ENCODE measurements at places on chromosomes 2 and 18. TPM values are rescaled to one million over a fixed set of nuclear protein-coding genes. Genes with fewer than 3 reads are reported as not detected.

DNA sequence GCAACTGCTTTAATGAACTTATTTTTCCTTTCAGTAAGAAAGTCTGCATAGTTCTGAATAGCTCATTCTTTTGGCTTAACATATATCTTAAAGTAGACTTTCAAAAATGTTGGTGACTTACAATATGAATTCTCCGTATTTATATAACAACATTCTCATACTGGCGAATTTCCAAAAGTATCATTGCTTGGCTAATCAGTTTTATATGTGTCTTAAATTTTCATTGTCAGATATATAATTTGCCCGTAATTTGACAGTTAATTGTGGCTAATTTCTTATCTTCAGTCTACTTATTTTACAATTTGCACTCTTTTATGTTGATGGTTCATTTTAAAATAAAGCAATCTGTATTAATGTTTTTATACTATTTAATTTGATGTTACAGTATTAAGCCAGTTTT, 144.9 kb downstream of the ATP9B start:
- no peak for DNase-seq

- DNase-seq, result peak; percentile 85
These were observed 110.9 kb downstream of the FAM210A start for GRCh38 chr18:13615432-13615861.

GRCh38 chr2:166270376-166270775, 105.4 kb downstream of the SCN9A start:
- no peak for DNase-seq

DNA sequence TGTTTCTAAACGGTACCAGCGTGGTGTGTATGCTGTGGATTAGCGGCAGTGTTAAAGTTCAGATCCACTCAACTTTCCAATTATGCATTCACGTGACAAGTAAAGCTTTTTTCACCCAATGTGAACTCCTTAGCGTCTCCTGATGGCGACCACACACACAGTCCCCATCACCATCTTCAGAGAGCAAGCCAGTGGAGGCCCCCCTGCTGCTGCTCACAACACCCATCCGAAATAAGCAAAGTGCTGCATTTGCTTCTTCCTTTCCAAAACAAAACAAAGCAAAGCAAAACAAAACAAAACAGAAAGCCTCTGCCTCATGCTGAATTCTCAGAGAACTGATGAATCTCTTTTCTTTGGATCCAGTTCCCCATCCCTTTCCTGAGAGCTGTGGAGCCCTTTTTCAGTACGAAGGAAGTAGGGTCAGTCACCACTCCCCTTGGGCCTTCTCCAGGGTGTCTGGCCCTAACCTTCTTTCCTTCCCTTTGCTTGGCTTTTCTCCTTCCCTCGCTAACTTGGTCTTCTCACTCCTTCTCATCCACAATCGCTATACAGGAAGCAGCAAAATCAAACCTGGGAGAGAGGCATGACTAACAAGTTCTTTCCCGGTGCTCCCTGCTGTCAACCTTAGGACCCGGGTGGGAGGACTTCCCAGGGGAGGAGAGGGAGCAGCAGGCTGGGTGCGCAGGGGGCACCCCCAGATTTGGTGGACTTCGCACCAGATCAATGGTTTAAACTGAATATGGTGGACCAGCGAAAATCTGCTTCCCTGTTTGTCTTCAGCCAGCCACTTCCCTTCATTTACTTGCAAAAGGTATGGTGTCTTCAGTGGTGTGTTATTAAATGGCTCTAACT, 56.0 kb downstream of the NRP2 start:
- DNase-seq, result no peak

- peak; percentile 80 for DNase-seq
These were observed 238.3 kb upstream of the RASGRP3 start for GRCh38 chr2:33238111-33238510.

CHAC2 gene
- total RNA-seq, result 2.7 TPM

CHRNG gene
- total RNA-seq, result not detected

- DNase-seq, result no peak
These were observed 43.8 kb downstream of the MPHOSPH10 start for GRCh38 chr2:71174207-71174606.

- no peak for DNase-seq
These were observed 32.2 kb downstream of the TLK1 start for GRCh38 chr2:171128461-171128860.

- DNase-seq, result no peak
These were observed 60.7 kb downstream of the VIL1 start for GRCh38 chr2:218479595-218479994.

- no peak for DNase-seq
These were observed 165.3 kb downstream of the THADA start for GRCh38 chr2:43430489-43430888.

ALK gene
- total RNA-seq, result under 0.01 TPM

- DNase-seq, result peak; percentile 82
These were observed 68.3 kb downstream of the PTPN4 start for GRCh38 chr2:119827866-119828507.

FAM110C gene
- total RNA-seq, result not detected

CAMKMT gene
- total RNA-seq, result 7.4 TPM

- DNase-seq, result no peak
These were observed 183.0 kb downstream of the PHLPP1 start for GRCh38 chr18:62898359-62898758.

DNA sequence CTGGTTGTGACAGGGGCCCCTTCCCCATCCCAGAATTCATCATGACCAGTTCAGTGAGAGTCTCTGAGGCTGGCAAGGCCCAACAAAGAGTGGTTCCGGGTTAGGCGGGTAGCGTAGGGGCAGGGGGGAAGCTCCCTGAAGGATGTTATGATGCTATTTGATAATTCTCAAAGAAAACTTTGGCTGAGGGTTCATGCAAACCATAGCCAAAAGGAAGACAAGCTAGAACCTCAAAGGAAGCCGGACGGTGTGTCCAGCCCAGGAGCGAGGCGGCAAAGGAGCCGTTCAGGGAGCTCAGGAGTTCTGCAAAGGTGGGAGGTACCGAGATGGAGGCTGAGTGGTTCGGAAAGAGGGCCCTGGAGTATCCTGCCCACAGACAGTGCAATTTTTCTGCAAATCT, 226.8 kb upstream of the RAB6C start:
- no peak for DNase-seq

DNA sequence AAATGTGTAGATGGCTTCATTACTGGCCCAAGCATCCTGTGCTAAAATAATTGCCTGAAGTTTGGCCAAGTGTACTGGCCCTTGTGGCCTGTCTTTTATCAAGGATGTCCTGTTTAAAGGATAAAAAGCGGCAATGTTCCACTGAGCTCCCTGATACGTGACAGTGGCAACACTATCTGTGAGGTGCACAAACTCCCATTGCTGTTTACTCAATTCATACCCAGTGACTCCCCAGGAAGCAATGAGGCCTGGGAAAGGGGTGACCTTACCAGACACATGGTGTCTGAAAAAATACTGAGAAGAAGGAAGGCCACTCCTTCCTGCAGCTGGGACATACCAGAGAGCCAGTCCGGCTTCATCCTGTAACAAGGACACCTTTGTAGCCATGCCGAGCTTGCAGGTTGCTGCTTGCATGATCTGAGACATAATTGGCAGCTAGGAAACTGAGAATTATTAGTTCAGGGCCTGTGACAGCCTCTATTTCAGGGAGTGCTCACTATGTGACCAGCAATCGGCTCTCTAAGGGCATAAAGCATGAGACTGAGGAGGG, 198.5 kb upstream of the LRATD1 start:
- DNase-seq, result no peak

DNA sequence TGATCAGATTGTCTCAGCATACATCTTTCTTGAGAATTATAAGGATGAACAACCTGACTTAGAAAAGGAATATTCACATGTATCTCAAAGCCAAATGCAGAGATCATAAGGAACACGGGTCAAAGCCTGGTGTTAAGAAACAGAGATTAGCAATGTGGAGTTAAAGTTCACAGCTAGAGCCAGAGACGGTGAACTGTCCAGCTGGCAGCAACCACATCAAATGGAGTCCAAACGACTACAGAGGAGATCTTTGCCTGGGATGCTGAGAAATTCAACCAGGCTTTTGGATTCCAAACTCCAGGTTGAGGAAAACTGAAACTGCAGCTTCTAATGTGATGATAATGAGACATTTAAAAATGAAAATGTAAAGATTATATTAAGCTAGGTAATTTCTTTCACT, 939.9 kb upstream of the NXPH2 start:
- DNase-seq, result no peak

SETBP1 gene
- 23.0 TPM for total RNA-seq

DNA sequence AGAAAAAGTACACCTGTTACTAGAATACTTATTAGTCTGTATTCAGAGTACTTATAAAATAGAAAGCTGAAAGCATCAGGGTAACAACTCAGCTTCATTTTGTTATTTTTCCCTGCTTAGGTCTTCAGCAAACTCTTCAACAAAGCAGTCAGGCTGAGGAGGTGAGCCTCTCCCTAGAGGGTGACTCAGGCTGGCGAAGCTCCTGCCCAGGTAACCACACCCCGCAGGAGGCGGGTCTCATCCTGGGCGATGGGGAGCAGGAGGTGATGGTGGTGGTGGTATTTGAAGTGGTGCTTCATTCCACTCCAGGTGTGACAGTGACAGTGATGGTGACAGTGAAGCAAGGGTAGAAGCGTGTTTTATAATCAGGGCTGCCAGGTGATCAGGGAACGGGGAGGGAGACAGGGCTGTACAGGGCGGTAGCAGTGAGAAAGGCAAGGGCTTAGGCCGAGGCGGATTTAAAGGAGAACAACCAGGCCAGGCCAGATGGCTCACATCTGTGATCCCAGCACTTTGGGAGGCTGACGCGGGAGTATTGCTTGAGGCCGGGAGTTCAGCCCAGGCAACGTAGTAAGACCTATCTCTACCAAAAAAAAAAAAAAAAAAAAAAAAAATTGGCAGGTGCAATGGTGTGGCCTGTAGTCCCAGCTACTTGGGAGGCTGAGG, 127.1 kb downstream of the SOCS6 start:
- DNase-seq, result no peak
